ENCODE measurements at places on chromosomes 3 and 15.

DNA sequence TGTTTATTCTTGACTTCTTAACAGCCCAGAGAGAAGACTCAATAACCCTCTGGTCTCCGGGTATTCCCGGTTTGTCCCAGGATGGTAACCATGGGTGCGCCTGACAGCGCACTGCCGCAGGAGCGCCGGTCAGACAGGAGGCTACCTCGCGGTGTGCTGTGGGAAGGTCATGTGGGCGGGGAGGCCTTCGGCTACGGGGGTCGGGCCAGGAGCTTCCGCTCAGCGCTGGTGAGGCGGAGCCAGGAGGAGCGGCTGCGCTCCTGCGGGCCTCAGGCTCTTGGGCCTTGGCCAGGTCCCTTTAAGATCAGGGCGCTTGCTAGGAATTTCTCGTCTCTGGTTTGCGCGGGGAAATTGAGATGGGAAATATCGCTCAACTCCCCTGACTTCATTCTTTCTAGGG is 182.3 kb upstream of the NDN start:
- no peak for DNase-seq

GRCh38 chr3:192064959-192065358 is 604.0 kb downstream of the PYDC2 start:
- no peak for DNase-seq

GRCh38 chr3:147713234-147714133 is 304.3 kb downstream of the ZIC1 start:
- DNase-seq = no peak

DNA sequence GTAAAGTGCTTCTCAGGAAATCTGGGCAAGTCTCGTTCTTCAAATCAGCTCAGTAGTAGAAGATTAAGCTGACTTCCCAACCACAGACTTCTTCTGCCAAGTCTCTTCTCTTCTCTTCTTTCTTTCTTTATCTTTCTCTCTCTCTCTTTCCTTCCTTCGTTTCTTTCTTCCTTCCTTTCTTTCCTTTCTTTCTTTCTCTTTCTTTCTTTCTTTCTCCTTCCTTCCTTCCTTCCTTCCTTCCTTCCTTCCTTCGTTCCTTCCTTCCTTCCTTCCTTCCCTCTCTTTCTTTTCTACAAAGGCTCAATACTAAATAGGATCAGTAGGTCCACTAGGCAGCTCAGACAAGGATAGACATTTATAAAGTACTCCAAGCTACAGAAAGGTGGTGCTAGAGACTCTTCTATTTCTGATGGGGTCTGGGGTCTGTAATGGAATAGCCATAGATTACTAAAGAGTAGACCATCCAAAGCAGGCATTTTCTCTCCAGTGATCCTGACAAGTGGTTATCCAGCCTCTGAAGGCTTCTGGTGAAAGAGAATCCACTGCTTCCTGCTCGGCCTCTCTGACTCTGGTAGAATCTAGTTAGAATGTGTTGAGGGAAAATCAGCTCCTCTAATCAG is 100.8 kb downstream of the TPRG1 start:
- DNase-seq = no peak

Measured in COLO829 (cell line).